ENCODE measurements at places on chromosomes 16 and 17.

- DNase-seq: no peak
These were observed 38.8 kb downstream of the WSCD1 start for GRCh38 chr17:6108987-6109386.

DNA sequence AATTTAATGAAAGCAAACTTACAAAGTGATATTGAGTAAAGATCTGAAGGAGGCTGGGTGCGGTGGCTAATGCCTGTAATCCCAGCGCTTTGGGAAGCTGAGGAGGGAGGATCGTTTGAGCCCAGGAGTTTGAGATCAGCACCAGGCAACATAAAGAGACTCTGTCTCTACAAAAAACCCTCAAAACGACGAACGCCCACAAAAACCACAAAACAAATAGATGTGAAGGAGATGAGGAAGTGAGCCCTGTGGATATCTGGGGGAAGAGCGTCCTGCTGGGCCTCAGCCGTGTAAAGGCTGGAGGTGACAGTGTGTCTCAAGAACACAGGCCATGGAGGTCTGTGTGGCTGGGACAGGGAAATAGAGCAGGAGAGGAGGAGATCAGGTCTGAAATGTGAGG lies 68.8 kb downstream of the ITFG1 start:
- no peak for DNase-seq

- DNase-seq: no peak
These were observed 143.6 kb upstream of the NOL11 start for GRCh38 chr17:67573987-67574657.

DNA sequence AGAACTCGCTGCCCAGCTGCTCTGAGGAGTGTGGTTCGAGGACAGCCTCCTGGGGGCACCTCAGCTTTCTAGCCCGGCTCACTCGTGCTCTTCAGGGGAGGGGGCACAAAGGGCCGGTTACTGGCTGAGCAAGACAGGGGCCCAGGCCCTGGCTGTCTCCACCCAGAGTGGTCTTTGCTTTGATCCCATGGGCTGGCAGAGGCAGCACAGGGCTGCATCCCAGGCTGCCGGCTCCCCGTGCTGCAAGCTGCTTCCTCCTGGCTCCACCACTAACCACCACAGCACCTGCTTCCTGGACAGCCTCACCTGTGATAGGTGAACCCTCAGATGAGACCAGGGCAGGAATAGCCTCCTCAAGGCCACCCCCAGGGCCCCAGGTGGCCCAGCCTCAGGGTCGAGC lies 6.8 kb downstream of the SPPL2C start:
- DNase-seq: no peak

- DNase-seq: no peak
These were observed 11.3 kb downstream of the YPEL2 start for GRCh38 chr17:59342681-59343131.

DNA sequence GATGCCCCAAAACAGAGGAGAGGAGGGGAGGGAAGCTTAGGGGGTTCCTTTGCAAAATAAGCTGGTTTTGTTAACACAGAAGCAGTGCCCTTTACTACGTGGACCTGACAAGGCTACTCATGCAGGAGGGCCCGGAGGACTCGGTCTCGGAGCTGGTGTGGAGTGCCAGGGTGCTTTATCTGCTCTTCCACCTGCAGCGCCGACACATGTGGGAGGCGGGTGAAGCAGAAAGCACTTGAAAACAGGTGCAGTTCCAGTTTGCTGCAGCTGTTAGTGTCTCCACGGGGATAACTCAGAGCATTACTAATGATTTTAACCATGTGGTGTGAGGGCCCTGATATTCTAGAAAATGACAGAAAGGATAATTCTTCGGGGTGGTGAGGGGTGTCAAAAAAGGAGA lies 35.0 kb upstream of the MNT start:
- peak; percentile 48 for DNase-seq

- DNase-seq: no peak
These were observed 75.6 kb upstream of the LGALS9 start for GRCh38 chr17:27555339-27555738.

DNA sequence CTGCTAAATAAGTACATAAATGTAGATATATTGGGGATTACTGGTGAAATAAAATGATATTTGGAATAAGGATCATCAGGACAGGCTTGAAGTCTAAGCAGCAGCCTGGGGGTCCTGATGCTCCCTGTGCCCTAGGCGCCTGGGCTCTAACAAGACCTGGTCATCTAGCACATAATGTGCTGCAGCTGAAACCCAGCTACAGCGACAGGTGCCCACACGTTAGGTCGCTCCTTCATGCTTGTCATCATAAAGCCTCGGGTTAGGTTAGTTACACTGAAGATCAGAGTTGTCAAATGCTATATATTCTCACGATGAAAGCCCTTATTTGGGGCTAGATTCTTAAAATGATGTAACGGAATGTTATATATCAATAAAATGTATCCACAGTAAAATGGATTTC lies 11.5 kb downstream of the NARF start:
- DNase-seq: no peak

GRCh38 chr16:89320782-89321501 lies 103.4 kb downstream of the ZNF778 start:
- DNase-seq: peak; percentile 39

GRCh38 chr16:1535391-1536291 lies 2.2 kb downstream of the TMEM204 start:
- DNase-seq: no peak

- no peak for DNase-seq
These were observed 37.2 kb downstream of the MAP2K6 start for GRCh38 chr17:69451416-69452394.

DNA sequence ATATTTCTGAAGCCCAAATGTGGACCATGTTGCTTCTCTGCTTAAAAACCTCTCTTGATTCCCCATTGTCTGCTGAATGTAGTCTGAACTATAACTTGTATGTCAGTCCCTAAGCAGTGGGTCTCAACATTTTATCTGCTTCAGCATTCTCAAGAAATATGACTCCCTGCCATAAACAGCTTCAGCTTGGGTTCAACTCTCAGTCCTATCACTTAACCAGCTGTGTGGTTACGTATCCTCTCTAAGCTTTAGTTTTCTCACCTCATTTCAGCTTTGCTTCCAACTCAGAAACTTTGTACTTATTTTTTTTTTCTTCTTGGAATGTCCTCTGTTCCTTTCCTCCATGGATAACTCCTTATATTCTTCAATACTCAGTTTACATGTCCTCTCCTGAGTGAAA lies 4.6 kb upstream of the DDX52 start:
- no peak for DNase-seq

DNA sequence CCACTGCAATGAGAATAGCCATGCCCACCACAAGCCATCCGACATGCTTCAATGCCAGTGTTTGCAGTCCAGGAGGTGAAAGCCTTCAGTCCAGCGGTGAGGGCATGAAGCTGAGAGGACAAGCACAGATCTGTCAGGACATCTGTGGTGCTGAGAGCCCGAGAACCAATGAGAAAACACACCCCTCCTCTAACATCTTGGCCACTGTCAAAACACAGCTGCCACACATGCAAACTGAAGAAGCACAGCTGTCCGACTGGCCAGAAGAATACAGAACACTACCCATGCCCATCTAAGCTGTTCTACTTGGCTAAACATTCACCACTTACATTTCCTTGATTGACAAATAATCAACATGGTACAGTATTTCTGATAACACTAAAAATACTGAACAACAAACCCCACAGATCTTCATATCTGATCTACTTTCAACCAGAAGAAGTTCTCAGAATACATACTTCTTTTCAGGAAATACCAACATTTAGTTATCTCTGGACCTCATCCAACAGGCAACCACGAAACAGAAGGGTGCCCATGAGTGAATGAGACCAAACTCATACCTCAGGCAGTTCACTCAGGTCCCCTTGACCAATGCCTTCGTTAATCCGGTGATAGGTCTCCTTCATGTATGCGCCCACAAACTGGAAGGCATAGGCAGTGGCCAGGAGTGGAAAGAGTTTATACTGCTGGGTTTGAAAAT lies 10.2 kb upstream of the FBF1 start:
- DNase-seq: no peak

DNA sequence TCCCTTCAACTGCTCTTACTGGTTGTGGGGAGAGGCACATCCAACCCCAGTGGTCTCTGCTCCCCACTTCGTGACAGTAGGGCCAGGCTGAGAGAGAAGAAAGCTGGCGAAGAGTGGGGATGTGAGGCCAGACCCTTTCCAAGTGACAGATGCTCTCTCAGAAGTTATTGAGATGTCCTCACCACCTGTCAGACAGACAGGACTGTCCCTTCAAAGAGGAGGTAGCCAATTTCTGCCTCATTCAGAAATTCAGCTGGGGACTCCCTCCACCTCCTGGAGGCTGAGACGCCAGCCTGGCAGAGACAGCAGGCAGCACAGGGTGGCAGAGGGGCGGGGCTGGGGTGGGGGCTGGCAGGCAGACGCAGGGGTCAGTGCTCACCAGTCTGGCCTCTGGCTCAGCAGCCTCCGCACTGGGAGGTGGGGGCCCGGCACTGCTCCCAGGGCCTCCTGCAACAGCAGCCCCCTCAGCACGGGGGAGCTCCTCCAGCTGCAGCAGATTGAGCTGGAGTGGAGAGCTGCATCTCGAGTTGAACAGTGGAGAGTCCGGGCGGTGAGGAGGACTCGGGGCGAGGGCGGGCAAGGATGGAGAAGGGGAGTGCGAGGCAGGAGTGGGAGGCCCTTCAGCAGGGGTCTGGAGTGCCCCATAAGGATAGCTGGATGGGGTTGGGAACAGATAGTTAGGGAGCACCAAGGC lies 9.2 kb downstream of the PER1 start:
- DNase-seq: no peak

GRCh38 chr16:4260360-4260759 lies 12.5 kb downstream of the TFAP4 start:
- no peak for DNase-seq

DNA sequence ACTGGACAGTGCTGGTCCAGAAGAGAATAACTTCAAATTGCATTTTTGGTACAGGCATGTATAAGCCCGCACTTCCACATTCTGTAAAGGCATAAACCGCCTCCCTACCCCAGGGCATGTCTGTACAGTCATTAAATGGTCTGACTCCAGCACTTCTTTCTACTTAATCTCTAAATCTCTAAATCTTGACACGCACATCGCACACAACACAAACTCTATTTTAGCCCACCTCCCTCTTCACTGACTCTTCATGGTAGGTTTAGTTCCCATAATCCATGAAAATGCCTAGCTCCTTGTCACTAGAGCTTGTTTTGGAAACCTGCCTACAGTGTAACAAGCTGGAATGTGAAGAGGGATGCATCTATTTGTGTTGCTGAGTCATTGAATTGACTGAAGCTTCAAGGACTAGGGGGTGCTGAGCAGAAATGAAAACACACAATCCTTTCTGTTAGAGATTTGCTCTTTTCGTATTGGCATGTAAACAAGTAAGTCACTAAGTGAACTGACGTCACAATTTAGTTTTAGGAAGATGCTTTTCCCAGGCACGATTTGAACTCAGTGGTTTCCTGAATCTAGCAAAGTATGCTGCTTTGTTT lies 1.6 kb upstream of the DUSP14 start:
- DNase-seq: no peak

GRCh38 chr17:63365366-63366240 lies 80.5 kb downstream of the CYB561 start:
- DNase-seq: no peak

- DNase-seq: no peak
These were observed 21.4 kb upstream of the CHMP6 start for GRCh38 chr17:80970044-80970761.

DNA sequence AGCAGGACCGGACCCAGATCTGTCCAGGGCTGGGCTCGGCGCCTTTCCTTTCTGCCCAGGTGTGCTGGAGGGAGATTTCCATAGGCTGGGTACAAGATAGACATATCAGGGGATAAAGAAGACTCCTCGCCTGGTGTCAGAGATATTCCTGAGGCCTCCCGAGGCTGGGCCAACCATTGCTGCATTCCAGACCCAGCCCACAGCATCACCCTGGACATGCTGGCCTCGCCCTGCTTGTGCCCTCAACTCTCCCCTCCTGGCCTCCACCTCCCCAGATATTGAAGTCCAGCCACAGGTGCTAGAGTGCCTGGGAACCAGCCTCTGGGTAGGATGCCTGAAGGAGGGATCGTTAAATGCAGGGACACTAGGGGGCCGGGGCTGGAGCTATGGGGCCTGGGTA lies 2.1 kb downstream of the CD300LG start:
- DNase-seq: no peak

DNA sequence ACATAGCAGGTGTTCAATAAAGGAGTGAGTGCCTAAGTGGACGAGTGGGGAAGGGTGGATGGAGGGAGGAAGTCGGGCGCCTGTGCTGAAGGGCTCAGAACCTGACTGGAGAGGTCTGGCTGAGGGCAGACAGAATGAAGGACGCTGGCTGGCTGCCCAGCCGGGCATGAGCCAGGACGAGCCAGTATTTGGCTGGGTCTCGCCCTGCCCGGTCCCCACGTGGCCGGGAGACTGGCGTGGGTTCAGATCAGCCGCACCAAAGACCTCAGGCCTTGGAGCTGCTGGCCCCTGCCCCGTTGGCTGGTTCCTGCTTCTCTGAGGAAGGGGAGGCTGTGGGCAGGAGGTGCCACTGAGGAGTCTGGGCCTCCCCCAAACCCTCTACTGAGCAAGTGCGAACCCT lies 79.8 kb downstream of the ENGASE start:
- DNase-seq: no peak

DNA sequence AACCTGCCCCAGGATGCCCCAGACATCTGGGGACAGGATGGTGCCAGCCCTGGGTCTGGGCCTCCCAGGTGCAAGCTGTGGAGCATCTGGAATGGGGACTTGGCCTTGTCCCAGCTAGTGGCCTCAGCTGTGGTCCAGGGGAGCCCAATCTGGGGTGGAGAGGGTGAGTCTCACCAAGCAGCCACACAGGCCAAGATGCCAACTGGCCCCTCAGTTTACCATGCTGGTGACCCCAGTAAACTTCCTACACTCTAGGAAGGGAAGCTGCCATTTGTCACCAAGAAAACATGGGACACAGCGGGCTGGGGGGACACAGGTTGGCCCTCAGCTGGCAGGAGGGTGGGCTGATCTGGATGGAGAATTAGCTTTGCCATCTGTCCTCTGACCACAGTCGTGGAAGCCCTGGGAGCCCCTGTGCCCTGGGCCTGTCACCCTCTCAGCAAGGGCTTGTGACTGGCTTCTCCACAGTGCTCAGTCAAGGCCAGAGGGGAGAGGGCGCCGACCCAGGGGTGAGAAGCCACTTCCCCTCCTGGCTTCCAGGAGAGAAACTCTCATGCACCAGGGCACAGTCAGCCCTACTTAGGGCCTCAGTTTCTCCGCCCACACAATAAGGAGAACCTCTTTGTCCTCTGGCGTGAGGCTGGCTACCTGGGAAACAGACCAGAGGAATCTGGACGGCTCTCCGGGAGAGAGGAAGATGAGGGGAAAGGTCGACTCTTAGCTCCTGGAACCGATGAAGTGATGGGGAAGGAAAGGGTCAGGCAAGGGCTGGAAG lies 126.4 kb upstream of the SMURF2 start:
- DNase-seq: no peak
